ENCODE measurements at places on chromosomes 1 and 21. TPM values are rescaled to one million over a fixed set of nuclear protein-coding genes. Genes with fewer than 3 reads are reported as not detected.

DNA sequence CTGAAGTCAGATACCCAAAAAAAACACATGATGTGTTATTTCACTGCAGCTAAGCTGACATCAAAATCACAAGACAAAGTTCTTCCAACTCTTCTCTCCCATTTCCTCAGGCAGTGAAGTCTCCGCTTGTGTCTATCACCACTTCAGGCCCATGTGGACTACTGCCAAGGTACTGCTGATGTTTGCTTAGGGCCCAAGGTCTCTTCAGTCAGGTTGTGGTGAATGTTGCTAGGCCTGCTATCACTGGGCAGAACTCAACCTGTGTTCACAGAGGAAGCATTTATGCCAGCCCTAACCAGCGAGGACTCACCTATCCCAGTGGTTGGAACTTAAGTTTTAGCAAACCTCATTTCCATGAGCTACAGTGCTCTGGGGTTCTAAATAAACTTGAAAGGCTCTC, 156.5 kb upstream of the BRINP3 start:
- DNase-seq = no peak

GRCh38 chr21:36386031-36386642, 945 bp downstream of the CHAF1B start:
- DNase-seq = no peak

DNA sequence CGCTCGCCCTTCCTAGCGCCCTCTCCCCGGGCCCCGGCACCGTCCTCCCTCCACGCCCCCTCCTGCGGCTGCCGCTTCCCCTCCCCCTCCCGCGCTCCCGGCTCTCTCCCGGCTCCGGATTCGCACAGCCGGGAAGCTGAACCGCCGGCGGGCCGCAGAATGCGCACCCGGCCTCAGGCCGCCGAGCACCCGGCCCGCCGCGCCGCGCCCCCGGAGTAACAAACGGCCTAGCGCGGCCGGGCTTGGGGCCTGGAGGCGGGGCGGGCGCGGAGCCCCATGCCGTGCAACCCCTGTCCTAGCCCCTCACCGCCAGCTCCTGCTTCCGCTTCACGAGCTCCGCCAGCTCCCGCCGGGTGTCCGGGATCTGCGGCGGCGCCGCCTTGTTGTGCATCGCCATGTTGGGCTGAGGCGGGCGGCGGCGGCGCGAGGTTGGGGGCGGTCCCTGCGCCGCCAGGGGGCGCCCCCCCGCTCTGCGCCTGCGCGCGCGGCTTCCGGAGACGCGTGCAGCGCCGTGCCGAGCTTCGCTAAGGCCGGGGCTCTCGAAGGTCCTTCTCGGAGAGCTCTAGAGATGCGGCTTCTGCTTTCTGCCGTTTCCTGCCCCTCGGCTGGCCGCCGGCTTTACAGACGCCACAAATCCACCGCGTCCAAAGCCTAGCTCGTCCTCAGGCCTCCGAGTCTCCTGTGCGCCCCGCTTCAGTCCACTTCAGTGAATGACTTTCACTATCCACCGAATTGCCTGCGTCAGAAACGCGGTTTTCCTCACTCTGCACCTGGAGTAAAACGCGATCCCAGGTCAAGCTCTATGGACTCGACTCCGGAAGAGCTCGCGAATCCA, at the start of gene MEAF6:
Gene MEAF6, minus strand, starts transcription at position 417 of the 835 bp plus-strand sequence. Its CDS starts 20 bp downstream, at position 397.
- DNase-seq = peak; percentile 72

DNA sequence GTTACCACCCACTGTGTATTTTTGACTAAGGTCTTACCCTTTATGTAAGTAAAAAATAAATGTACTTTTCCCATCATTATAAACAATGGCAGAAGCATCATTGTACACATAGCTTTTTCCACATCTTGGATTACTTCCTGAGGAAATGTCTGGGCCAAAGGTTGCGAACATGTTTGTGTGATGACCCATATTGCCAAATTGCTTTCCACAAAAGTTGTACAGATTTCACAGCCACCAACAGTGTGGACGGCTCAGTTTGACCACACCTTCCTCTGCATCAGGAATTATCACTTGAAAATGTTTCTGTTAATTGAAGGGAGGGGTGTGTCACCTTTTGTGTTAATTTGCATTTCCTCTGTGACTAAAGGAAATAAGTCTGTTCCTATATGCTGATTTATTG, 25.7 kb downstream of the AKNAD1 start:
- no peak for DNase-seq

DNA sequence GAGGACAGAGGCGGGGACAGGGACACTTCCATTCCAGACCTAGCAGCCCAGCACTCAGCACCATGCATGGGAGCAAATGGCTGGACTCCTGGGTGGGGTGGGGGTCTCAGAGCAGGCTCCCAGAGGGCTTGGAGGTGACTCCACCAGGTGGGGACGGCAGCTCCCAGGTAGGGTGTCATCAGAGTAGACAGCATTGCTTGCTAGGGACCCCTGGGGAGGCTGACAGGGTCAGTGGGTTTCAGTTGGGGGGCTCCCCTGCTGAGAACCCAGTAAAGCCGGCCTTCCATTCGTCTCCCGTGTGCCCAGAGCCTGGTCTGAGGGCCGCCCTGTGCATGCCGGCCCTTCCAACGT, 4.8 kb upstream of the GJC2 start:
- DNase-seq = no peak

- no peak for DNase-seq
These were observed 73.2 kb downstream of the CD58 start for GRCh38 chr1:116497656-116498055.

DNA sequence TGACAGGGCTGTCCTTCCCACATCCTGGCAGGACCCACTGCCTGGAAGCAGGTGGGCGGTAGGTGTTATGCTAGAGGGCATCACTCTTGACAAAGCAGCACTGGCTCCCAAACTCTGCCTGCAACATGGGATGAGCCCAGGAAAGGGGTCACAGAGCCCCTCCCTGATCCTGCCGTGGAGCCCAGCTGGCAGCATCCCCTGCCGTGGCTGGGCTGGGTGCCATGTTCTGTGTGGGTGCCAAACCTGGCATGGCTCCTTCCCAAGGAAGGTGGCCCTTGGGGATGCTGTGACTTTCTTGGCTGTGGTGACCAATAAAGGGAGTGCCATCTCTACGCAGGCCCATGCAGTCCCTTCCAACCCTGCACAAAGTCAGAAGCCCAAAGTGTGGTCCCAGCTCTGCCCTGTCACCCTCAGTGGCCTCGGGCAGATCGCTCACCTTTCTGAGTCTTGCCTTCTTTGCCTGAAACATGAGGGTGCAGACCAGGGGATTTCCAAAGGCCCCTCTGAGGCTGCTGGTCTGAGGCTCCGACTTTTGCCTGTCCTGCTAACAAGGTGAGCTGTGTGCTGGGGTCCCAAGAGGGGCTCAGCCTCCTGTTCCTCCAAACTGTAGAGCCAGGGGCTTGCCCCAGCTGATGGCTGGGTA, 6.0 kb downstream of the CDK18 start:
- DNase-seq = no peak

- no peak for DNase-seq
These were observed 23.1 kb downstream of the CYB5RL start for GRCh38 chr1:54176621-54177327.

GRCh38 chr1:48374785-48375184, 97.2 kb downstream of the SPATA6 start:
- no peak for DNase-seq

GRCh38 chr21:17828223-17828622, 9.1 kb upstream of the C21orf91 start:
- no peak for DNase-seq

- DNase-seq = no peak
These were observed 296.3 kb downstream of the SMYD3 start for GRCh38 chr1:246210756-246211155.

DNA sequence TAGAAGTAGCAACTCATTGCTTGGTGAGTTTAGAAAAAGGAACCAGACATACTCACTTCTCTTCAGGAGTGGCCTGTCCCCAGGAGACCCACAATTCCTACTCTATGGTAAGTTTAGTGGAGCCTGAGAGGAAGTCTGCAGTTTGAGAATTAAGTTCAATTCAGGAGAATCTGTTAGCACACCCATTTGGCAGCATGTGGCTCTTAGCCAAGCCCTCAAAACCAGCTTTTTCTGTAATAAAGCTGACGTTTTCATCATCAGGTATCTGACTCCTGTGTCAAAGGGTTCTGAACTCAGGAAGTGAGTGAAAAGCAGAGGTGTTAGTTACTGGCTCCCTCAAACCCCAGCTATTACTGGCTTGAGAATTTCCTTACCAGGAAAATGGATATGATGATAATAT, 20.4 kb upstream of the RGS16 start:
- DNase-seq = no peak

Gene ERG
- polyA plus RNA-seq = 0.07 TPM

Gene MIXL1
- polyA plus RNA-seq = not detected

Gene RNF220
- polyA plus RNA-seq = 47.7 TPM

Gene TDRD5
- polyA plus RNA-seq = 0.29 TPM
